ENCODE measurements at places on chromosomes 11 and 22.

DNA sequence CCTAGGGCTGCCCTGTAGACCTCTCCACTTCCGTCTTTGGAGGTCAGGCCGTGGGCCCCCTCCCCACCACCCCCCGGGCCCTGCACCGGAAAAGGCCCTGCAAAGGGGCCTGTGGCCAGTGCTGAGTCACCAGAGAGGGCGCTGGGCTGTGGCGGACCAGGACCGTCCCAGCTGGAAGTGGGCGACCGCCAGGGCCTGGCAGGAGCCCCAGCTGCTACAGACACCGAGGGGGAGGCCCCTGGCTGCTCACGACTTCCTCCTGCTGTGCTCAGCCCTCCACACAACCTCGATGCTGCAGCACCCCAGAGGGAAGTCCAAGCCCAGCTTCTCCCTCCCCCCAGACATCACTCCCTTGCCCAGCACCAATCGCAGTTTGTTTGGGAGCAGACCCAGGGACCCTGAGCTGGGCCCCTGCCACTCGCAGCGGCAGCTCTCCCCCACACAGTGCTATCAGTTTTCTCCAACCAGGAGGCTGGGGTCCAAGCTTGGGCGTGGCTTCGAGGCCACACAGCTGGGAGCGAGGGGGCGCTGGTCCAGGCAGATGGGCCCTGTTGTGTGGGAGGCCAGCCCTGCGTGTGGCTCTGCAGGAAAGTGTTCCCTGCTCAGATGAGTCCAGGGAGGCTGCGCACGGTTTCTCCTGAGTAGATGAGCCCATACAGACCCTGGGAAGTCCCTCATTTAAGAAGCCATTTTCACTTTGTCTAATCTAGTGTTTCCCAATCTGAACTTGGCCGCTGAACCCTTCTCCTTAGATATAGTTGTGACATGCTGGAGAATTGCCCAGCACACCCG is 5.6 kb upstream of the SH3BP1 start:
- peak; percentile 78 for DNase-seq

- DNase-seq, result no peak
These were observed 10.0 kb downstream of the BCL2L13 start for GRCh38 chr22:17648569-17648968.

- no peak for DNase-seq
These were observed 1768.6 kb downstream of the LRRC4C start for GRCh38 chr11:39690856-39691255.

- DNase-seq, result no peak
These were observed 19.7 kb downstream of the SLC37A2 start for GRCh38 chr11:125082611-125083311.

DNA sequence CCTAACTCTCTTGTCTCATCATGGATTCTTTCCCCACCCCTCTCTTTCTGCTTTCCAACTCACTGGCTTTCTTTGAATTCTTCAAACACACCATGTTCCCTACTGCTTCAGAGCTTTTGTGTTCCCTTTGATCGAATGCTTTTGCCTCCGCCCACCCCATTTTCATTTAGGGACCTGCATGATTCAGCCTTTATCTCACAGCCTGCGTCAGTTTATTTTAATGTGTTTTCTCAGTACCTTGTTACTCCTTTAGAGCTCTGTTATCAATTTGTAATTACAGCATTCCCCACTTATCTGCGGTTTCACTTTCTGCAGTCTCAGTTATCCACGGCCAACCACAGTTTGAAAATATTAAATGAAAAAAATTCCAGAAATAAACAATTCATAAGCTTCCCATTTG is 451.3 kb downstream of the METTL15 start:
- DNase-seq, result no peak

DNA sequence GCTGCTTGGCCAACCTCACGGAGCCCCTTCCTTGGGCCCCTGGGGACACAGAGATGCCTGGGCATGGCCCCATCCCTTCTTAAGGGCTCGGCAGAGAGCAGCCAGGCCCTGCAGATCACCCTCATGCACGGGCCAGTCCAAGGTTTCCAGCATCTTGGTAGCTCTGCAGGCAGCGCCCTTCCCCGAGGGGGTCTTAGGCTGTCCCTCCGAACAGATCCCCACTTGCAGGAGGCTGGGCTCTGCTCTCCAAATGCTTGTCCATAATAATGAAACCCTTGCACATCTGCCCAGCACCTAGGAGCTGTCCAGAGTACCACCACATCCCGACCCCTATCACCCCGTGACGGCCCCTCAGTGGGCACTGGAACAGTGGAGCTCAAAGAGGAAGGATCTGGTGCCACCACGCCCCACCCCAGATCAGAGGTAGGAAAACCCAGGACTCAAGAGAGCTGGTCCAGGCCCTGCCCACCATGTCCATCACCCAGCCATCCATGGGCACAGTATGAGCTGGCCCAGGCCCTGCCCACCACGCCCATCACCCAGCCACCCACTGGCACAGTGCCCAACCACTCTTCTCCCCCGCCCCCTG is 92.5 kb upstream of the PRR5 start:
- DNase-seq, result no peak

GRCh38 chr11:14506532-14506931 is 6.9 kb upstream of the COPB1 start:
- DNase-seq, result no peak

GRCh38 chr11:109892321-109892794 is 200.8 kb upstream of the ZC3H12C start:
- DNase-seq, result no peak

GRCh38 chr11:23399995-23400394 is 539.7 kb upstream of the CCDC179 start:
- no peak for DNase-seq

DNA sequence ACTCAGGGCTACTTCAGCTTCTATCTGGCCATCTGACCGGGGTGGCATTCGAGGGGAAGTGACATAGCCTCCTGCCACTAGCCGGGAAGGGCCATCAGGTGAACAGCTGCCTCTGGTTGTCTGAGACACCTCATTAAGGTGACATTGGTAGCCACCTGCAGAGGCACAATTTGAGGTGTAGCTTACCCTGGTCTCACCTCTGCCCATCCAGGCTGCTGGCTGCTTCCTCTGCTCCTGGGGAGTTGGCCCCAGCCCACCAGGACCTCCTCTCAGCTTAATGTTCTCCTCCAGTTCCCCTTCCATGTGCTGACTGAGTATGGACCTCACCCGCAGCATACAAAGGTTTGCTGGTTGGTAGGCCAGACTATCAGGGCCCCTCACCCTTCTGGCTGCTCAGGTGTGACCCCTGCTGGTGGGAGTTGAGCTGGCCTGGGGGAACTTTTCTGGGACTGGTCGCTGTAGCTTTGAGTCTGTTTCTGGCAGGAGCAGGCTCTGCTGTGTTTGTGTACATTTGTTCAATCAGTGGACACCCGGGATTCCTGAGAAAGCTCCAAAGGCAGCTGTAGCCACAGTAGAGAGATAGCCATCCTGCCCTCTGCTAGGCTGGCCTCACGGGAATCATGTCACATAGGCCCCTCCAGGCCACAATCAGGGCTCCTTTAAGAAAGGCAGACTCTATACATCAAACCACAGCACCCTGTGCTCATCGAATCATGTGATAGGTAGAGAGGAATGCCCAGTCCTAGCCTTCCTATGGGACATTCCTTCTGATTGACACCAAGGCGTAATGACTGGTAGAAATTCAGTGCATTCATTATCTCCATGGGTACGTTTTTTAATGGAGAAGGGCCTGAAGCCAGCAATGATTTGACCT is 295.1 kb upstream of the PLET1 start:
- peak; percentile 79 for DNase-seq

Data from activated T-cell treated with anti-CD3 and anti-CD28 coated beads, Interleukin-2, amount 50 U/mL, for 72 hours (primary cell).